ENCODE measurements at places on chromosomes 1 and 21. TPM values are rescaled to one million over a fixed set of nuclear protein-coding genes. Genes with fewer than 3 reads are reported as not detected.

Gene TSPAN1
- not detected for polyA plus RNA-seq

Gene LAD1
- polyA plus RNA-seq, result 17.8 TPM

Gene DYNLT5
- 4.5 TPM for polyA plus RNA-seq

Gene HSD11B1
- polyA plus RNA-seq, result not detected

Gene OR2T11
- polyA plus RNA-seq, result not detected

Data from hindlimb muscle (tissue), 1 donor.